Neural crest cell (in vitro differentiated cells): ENCODE measurements at places on chromosomes 7 and 10. TPM values are rescaled to one million over a fixed set of nuclear protein-coding genes. Genes with fewer than 3 reads are reported as not detected.
A peak's percentile ranks its signal among the peaks of the same experiment; 100 is the strongest.

DNA sequence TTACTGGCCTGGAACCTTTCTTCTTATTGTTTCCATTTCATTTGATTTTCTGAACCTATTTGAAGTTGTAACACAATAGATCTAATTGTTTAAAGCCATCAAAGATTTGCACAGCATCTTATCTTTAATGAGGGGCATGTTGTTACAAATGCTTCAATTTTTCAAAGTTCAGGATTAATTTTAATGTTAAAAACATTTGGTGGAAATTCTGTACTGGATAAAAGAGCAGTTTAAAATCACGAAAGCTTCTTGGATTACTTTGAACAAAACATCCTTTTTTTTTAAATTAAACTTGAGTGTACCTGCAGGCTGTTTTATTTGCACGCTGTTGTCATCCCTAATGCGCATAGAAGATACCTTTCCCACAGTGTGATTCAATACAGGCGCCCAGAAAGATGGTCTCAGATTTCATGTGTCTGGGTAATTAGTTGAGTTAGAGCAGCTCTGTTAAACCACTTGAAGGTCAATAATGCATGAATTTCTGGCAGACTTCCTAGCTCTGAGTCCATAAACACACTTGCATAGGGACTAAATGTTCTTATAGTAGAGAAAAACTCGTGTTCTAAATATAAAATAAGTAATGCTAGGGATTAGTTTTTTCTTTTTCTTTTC, 29.3 kb upstream of the DDX50 start:
- no peak overlapping the region for H3K27ac ChIP-seq
- no peak for DNase-seq
- peak overlapping the region; percentile 2 for H3K4me3 ChIP-seq
- H3K4me1 ChIP-seq: peaks cover 40% of the 10 kb centered on the region
- H3K27me3 ChIP-seq: no peaks in the 10 kb centered on the region

DNA sequence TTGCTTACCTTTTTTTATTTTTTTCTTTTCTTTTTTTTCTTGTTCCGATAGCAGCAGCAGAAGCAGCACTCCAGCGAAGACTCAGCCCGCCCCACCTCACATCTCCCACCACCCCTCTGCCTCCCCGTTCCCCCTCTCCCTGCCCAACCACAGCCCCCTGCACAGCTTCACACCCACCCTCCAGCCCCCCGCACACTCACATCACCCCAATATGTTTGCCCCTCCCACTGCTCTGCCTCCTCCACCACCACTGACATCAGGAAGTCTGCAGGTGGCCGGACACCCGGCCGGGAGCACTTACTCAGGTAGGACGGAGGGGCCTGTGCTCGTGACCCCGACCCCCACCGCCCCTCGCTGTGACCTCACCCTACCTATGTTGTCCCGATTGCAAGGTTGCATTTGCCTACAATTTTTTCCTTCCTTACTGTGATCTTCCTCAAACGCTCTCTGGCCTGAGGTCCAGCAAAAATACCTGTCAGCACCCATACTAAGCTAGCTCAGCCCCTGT, 367.2 kb upstream of the GALNT17 start:
- H3K27me3 ChIP-seq: no peaks in the 10 kb centered on the region
- H3K36me3 ChIP-seq: peaks cover 28% of the 10 kb centered on the region
- DNase-seq: no peak
- no peak overlapping the region for H3K4me3 ChIP-seq

DNA sequence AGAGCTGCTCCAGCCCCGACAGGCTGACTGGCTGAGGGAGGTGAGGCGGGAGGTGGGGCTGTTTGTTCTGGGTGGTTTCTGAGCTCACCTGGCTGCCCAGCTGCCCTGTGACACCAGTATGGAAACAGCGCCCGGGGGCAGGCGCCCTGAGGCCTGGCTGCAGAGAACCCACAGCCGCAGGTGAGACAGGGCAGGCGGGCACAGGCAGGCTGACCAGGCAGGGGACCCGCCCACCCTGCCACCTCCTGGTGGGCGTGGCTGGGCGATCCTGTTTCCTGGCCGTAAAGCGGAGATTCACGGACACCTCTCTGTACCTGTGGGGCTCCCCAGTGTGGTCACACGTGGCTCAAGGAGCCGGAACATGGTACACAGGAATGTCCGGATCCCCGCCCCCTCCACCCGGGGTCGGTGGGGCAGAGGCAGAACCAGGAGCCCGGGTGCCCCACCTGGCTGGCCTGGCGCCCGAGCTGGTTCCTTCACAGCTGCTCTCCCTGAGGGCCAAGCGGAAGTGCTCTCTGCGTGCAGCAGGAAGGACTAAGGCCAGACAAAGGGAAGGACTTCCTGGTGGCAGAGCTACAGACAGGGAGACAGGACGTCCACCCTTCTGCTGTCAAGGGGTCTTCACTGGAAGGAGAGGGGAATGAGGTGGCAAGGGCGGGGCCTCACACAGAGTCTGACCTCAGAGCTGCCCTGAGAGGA, 3.9 kb downstream of the MICALL2 start:
- H3K27me3 ChIP-seq: peaks cover 2% of the 10 kb centered on the region
- H3K4me1 ChIP-seq: peaks cover 36% of the 10 kb centered on the region
- H3K4me3 ChIP-seq: no peak overlapping the region

DNA sequence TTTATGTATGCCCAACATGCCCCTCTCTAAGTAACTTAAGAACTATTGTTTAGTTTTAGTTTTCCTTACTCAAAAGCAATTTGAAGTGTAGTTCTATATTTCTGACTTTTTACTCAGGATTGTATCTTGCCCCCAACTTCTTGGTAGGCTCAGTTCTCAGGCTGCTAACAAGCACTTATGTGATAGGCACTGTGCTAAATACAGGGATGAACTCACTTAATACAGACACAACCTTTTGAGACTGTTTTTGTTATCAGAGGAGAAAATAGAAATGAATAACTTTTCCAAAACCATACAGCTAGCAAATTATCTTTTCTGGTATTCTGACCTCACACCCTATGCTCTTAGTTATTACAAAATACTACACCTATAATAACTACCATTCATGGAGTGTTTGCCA, 16.3 kb downstream of the TAX1BP1 start:
- DNase-seq: no peak
- H3K27ac ChIP-seq: no peak overlapping the region
- peaks cover 14% of the 10 kb centered on the region for H3K36me3 ChIP-seq
- H3K4me1 ChIP-seq: no peaks in the 10 kb centered on the region
- no peaks in the 10 kb centered on the region for H3K27me3 ChIP-seq
- no peak overlapping the region for H3K4me3 ChIP-seq

DNA sequence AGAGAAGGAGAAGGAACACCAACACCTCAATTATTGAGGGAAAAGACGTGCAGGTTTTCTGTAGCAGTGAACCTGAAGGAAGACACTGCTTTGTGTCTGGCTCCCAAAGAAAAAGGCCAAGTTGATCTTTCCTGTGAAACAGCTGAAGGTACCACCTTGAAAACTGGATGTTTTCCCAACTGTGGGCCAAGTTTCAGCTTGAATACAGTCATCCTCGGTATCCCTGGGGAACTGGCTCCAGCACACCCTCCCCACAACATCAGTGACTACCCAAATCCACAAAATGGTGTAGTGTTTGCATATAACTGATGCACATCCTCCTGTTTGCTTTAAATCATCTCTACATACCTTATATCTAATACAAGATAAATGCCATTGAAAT, 297.0 kb upstream of the PITRM1 start:
- no peaks in the 10 kb centered on the region for H3K36me3 ChIP-seq
- H3K27me3 ChIP-seq: no peaks in the 10 kb centered on the region
- no peak for DNase-seq
- peaks cover 75% of the 10 kb centered on the region for H3K4me1 ChIP-seq

Gene ANKRD61
- total RNA-seq: 0.70 and 0.80 TPM in 2 replicates

DNA sequence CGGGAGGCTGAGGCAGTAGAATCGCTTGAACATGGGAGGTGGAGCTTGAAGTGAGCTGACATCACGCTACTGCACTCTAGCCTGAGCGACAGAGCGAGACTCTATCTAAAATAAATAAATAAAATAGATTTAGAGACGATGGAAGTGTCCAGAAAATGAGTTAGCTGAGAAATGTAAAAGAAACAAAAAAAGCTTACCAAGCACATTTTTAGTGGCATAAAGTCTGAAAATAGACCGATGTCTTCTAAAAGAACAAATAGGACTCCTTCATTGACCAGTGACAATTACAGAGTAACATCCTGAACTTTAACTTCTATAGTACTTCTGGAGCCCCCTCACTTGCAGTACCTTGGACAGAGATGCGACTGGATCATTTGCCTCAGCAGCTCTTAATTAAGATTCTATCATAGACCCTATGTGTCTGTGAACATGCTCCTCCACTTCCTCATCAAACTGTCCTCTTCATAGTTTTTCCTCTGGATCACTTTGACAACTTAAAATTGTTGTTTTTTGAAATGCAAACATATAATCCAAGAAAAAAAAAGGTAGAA, 25.2 kb upstream of the SRPK2 start:
- H3K4me1 ChIP-seq: no peaks in the 10 kb centered on the region
- H3K27me3 ChIP-seq: no peaks in the 10 kb centered on the region
- H3K27ac ChIP-seq: no peak overlapping the region

GRCh38 chr7:157691586-157692459, 355.0 kb downstream of the DNAJB6 start:
- H3K4me1 ChIP-seq: peaks cover 34% of the 10 kb centered on the region
- peak overlapping the region; percentile 91 for H3K4me3 ChIP-seq
- H3K27me3 ChIP-seq: peaks cover 54% of the 10 kb centered on the region

DNA sequence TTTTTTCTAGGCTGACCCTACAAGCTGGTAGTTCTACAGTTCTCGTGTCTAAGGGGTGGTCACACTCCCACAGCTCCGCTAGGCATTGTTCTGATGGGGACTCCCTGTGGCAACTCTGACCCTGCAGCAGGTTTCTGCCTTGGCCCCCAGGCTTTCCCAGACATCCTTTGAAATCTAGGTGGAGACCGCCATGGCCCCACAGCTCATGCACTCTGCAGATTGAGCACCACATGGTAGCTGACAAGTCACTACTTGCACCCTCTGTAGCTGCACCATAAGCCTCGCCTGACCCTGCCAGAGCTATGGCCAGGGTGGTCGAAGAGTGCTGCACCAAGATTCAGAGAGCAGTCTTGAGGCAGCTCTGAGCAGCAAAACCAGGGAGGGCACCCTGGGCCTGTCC, 275.6 kb downstream of the LHFPL3 start:
- DNase-seq: no peak
- H3K27ac ChIP-seq: no peak overlapping the region
- no peaks in the 10 kb centered on the region for H3K36me3 ChIP-seq
- H3K4me3 ChIP-seq: no peak overlapping the region
- H3K27me3 ChIP-seq: peaks cover 24% of the 10 kb centered on the region

Gene SLC39A12
- total RNA-seq: not detected in 2 replicates

DNA sequence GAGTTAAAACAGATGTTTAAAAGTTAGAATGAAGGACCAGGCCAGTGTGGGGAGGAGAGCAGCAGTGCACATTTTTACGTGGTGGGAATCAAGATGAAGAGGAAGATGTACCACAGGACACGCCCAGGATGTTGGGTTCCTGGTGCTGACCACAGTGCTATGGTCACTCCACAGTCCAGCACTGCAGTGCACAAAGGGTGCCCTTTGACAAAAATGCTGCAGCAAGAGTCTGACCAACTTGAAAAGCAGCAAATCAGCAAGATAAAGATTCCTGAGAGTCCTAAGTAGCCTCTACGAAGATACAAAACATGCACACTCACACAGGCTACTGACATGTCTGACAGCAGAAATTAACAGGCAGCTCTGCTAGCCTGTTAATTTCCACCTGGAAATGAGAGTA, 107.1 kb downstream of the PIP4K2A start:
- H3K27me3 ChIP-seq: no peaks in the 10 kb centered on the region
- DNase-seq: no peak
- H3K27ac ChIP-seq: no peak overlapping the region
- peaks cover 29% of the 10 kb centered on the region for H3K4me1 ChIP-seq

Gene RBM20
- 0.58 and 0.61 TPM in 2 replicates for total RNA-seq

Gene HECTD2
- total RNA-seq: 22.1 and 23.2 TPM in 2 replicates

GRCh38 chr7:73387908-73388414, 45.6 kb upstream of the FZD9 start:
- peaks cover 8% of the 10 kb centered on the region for H3K36me3 ChIP-seq
- H3K27me3 ChIP-seq: peaks cover 3% of the 10 kb centered on the region
- DNase-seq: no peak
- no peak overlapping the region for H3K27ac ChIP-seq
- no peaks in the 10 kb centered on the region for H3K4me1 ChIP-seq
- H3K4me3 ChIP-seq: no peak overlapping the region

DNA sequence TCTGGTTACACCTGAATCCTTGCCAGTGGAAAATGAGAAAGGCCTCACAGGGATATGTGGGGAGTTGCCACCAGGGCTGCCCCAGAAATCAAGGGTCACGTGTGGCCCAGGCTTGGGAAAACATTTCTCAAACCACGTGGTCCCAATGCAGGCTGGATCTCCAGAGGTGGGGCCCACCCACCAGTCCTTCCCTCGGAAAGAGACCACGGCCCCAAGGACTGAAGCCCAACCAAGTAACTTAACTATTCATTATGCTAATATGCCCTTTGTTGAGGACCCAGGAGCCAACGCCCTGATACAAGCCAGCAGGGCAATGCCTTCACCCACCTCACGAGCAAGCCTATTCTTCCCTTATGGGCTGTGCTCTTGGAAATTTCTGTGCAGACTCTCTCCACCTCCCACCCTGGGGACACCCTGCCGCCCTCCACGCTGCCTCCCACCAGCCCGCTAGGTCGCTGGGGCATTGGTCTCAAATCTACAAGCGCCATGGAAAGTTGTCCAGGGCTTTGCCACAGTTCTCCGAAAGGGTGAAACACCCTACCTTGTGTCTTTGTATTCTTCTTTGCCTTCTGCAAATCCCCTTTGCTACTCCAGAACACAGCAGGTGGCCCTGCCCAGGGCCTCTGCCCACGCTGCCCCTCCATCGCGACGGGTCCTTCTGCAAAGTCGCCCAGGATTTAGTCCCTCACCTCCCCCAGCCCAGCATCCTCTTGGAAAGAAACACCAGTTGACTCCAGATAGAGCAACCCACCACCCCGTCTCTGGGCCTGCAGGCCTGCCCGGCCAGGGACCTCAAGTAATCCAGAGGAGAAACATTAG, 8.8 kb downstream of the TNS3 start:
- H3K4me3 ChIP-seq: no peak overlapping the region
- H3K27me3 ChIP-seq: no peaks in the 10 kb centered on the region

GRCh38 chr7:41738806-41739205, 35.9 kb upstream of the INHBA start:
- H3K27me3 ChIP-seq: peaks cover 3% of the 10 kb centered on the region
- no peak overlapping the region for H3K4me3 ChIP-seq
- H3K27ac ChIP-seq: no peak overlapping the region
- peaks cover 7% of the 10 kb centered on the region for H3K4me1 ChIP-seq
- DNase-seq: no peak

DNA sequence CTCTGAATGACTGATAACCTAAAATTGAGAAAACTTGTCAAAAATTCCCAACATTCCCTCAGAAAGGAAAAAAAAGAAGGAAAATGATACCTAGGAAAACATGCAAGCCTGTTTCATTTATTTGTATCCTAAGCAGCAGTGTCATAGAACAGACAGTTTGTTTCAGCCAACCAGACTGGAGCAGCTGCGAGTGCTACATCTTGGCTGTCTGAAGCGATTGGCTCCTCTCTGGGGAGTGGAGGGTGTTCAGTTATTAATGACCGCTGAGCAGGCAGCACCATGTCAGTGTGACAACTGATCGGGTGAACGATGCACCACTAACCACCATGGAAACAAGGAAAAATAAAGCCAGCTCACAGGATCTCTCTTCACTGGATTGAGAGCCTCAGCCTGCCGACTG, at the start of gene LRRN3:
Gene LRRN3 (plus strand): TSS at position 282 of the 400 bp plus-strand sequence. CDS start 31,646 bp downstream, outside the sequence.
- peak within 1 kb of the TSS; percentile 31 for H3K27ac ChIP-seq
- H3K36me3 ChIP-seq: no peaks in the 10 kb centered on the region
- H3K27me3 ChIP-seq: no peaks in the 10 kb centered on the region
- peak within 1 kb of the TSS; percentile 89 for H3K4me3 ChIP-seq
